Activated CD8-positive, alpha-beta memory T cell treated with anti-CD3 and anti-CD28 coated beads for 1 hour (primary cell): ENCODE measurements at places on chromosomes 5 and 9.

DNA sequence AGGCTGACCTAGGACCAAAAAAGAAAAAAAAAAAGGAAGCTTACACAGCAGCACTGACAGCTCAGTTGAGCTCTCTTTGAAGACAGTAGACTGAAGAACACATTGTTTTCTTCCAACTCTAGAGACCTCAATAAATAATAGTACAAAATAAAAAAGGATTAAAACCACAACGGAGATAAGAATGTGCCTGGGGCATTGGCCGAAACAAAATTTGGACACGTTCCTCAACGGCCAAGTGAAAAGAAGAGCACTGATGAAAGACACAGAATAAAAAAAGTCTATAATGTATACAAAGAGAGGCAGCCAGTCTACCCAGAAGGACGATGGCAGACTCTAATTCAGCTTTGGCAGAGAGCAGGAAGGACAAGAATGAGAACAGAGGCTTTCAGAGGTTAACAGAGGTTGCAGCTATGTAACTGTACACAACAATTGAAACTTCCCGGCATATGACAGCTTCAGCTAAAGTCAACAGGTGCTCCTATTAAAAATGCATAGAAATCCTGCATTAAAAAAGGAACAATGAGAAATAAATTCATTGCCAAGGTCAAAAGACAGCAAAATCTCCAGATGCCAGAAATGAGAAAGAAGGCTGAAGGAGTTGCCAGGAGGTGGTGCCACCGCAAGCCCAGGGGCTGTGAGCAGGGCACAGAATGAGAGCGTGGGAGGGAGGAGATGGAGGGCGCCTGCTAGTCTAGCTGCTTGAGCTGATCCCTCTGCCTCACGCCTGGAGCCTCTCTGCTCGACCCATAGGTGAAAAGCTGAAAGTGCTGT, 113.9 kb downstream of the DCP2 start:
- no peak for DNase-seq

GRCh38 chr5:153718713-153719112, 228.2 kb downstream of the GRIA1 start:
- DNase-seq = no peak

DNA sequence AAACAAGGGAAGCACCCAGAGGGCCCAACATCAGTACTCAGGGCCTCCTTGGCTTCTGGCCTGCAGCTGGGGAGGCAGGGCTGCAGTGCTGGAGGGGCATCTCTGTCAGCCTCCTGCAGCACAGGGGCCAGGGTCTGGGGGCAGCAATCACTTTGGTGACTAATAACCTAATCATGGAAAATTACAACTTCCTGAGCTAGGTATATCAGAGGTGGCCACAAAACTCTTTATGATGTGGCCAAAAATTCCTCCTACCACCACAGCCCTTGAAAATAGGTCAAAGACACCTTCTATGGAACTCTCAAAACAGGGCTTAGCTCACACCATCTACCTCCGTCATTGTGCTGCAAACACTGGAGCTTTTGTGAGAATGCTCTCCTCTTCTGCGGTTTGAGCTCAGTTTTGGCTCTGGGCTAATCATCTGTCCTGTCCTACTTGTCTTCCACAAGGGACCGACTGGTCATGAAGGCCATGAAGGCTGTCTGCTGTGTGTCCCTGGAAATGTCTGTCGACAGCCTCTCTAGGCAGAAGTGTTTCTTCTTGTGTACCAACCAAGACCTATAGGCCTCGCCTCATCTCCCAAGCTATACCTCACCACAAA, 28.6 kb downstream of the CSF2 start:
- DNase-seq = no peak

DNA sequence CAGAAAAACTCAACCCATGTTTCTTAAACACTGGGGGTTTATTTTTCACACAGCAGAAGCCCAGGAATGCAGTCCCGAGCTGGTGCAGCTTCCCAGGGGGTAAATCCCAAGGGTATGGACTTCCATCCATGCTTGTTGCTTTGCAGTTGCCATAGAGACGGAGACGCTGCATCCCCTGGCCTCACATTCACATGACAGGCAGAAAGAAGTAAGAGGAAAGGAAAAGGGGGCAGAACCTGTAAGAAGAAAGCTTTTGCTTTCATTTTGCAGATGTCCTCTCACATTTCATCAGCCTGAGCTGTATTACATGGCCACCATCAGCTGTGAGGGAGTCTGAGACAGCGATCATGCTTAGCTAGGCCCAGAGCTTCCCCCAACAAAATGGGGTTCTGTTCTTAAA, 321.0 kb downstream of the AGTPBP1 start:
- no peak for DNase-seq

DNA sequence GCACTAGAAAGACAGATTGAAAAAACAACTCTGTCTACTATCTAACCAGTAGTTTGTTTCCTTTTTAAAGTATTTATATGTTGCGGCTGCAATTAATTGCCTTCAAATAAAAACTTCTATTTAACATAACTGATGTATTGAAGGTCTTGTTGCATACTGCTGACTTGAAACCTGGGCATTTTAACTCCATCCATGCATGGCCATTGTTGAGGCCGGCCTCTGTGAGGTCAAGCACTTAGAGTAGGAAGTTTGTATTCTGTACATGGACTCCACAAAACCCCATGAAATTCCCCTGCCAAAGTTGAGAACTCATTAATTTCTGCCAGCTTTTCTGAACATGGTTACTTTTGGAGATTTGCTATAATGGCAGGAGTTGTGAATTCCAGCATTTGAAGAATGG, 150.6 kb downstream of the GAS1 start:
- no peak for DNase-seq

DNA sequence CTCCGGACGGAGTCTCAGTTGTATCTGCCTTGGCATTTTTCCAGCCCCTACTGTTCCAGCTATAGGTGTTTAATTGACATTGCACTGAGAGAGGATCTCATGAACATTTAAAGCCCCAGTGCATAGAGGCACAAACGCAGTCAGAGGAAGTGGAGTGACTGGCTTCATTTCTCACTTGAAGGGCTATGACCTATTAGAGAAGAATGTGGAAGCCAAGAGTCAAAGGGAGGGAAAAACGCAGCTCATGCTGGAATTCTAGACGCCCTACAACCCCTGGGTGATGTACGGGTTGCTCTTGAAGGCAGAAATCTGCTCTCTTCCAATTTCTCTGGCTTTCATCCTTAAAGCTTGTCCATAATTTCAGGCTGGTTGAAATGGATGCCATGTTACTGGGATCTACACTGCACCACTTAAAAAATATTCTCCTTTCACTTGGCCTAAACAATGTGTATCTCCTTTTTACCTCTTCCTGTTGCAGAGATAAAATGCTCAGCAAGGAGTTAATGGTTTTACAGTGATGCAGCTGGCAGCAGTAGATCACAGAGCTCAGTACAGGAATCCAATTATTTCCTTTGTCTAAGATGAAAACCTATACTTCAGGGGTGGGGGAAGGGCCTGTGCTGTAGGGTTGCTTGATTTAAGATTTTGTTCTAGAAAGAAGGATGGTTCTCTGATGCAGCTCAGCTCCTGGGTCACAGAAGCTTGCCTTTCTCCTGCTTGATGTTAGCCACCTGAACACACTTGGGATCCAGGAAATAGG, 61.8 kb upstream of the MAMDC2 start:
- no peak for DNase-seq

DNA sequence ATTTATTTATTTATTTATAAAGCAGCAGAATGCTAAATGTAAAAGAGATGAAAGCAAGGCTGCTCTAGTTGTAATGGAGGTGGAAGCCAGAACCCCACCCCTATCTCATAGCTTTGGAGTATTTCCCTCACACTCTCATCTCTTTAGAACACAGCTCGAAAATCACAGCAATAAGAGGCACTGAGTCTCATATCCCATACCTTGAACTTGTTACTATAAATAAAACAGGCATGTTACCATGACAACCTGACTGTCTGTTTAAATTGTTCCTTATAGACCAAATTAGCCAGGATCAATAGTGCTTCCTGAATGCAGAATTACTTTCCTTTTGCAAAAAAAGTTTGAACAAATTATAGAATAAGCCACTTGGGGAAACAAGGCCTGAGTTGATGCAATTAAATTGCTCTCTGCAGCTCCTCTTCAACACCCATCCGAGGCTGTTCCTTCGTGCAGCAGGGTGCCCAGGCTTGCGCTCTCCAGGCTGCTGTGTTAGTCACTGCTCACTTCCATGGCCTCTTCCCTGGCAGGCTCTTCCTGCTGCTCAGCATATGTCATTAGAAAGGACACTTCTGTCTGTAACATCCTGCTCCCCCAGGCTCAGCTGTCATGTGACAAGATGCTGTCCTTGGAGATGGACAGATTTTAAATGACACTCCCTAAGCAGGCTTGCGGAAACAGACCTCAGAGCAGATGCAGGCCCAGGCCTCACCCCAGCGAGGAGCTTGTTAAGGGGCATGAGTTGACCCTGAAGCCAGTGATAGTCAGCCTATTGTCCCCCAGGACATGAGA, 120.2 kb downstream of the CARTPT start:
- DNase-seq = no peak

GRCh38 chr5:161851691-161852299, 3.9 kb downstream of the GABRA1 start:
- no peak for DNase-seq

DNA sequence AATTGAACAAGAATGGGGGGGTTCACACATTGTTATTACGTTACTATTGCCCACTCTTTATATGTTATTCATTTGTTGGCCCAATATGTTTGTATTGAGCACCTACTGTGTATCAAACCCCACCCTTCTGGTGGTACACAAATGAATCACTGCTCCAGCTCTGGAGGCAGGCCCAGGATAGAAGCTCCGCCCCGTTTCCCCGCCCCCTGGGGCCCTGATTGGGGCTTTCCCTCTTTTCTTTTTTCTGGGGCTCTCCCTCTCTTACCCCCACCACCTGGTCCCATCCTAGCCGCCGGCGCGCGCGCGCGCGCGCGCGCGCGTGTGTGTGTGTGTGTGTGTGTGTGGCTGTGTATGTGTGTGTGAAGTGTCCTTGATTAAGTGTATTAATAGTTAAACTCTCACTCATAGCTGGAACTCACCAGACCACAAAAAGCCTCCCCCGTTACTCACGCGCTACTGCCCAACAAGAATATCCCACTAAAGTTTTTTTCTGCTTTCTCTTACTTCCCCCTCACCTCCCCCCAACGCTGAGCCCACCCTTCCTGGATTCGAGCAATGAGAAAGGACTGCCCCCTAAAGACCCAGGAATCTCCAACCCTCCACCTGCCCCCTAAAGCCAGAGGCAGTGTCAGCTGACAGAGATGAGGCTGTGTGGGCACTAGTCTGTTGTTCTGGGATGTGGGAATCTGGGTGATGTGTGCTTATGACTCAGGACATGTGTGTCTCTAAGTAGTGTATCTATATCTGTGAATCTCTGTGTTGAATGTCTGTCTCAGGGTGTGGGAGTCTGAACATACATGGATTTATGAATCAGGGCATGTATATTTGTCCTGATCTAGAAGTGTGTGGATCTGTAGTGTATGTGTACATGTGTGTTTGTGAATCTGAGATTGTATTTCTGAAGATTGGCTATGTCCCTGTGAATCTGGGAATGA, 4.0 kb downstream of the CXXC5 start:
- DNase-seq = peak; percentile 52

DNA sequence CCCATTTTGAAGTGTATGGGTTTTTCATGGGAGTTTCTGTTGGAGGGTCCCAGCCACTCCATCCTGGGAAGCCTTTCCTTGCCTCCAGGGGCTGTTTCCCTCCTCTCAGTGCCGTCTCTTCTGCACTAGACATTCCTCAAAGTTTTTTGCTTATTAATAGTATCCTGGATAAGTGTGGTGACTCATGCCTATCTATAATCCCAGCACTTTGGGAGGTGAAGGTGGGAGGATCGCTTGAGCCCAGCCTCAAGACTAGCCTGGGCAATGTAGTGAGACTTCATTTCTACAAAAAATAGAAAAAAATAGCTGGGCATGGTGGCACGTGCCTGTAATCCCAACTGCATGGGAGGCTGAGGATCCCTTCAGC, 43.1 kb downstream of the RALGPS1 start:
- no peak for DNase-seq

DNA sequence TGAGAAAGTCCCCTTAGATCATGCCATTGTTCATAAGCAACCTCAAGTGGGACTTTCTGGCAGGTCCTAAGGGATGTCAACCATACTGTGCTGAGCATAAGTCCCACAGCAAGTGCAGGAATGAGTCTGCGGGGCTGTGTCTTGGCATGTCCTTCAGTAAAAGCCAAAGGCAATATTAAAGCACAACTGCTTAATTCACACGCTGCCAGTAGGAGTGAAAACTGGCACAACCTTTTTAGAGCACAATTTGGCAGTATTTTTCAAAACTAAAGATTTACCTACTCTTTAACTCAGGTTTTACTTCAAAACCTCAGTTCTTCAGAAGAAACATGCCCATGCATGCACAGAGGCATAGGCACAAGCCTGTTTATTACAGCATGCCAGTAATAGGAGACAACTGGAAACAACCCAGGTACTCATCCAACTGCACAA, 24.4 kb upstream of the SMAD5 start:
- no peak for DNase-seq
